ENCODE measurements at places on chromosomes 2 and 18.

DNA sequence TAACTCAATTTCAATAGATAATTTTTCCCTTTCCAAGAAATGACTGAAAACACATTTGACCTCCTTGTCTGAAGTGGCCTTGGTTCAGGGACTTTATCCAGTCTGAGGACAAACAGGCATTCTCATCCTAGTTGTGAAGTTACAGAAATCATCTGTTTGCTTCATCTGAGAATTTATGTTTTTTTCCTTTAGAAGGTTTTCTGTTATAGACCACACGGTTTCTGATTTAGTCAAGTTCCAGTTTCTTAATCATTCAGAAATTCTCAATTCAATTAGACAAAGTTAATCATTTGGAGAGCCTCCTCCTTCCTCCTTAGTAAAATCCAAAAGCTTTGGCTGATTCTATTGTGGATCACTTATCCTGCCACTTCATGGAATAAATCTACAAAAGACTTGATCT, 60.9 kb downstream of the ICOS start:
- no peak for DNase-seq

- DNase-seq, result no peak
These were observed 409.8 kb downstream of the GPD2 start for GRCh38 chr2:156845806-156846558.

DNA sequence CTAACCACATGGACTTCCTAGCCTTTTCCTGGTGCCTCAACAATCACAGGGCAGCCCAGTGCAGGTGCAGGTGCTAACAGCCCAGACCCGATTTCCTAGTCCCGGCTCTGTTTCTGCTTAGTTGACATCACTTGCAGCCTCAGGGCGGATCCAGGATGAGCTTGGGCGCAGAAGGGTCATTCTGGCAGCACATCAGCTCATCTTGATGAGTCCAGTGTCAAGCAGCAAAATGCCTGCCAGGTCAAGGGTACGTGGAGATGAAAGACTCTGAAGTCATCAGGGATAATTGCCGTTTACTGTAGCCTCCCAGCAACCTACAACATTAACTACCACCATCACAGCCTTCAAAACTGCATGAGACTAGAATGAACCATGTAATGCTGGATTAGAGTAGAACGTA, 39.4 kb upstream of the EFHD1 start:
- no peak for DNase-seq

GRCh38 chr2:201448061-201448460, 3.2 kb downstream of the TRAK2 start:
- no peak for DNase-seq

DNA sequence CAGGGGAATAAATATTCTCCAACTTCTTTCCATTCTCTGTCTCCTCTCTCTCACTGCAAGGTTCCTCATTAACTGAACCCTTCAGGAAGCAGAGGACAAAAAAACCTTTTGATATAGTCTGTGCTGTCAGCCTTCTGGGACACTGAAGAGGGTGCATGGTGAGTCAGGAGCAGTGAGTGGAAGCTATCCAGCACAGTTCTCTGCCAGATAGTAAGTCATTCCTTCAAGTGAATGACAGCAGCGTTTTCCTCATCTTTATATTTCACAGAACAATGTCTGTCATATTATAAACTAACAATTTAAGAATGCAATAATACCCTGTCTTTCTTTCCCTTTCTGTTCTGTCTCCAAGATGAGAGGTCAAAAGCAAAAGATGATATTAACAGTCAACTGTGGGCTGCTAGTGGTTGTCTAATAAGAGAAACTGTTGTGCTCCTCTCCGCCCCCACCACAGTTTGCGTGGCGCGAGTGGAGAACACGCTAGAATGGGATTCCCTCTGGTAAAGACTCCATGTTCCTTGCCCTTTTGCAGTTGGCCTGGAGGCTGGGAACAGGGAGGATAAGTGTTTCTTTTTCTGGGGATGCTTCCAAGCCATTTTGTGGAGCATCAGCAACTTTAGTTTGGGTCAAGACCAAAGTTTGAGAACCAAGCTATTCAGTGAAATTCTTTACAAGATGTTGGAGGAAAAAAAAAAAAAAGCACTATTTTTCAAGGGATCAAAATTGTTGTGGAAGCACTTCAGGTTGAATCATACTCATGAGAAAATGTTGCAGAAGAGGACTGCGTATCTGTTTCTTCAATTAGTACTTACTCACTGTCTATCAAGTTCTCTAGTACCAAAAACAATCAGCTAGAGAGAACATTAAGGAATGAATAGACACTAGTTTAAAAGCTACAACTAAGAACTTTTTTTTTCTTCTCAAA, 430.2 kb downstream of the SETBP1 start:
- DNase-seq, result no peak

GRCh38 chr2:98294711-98295110, 51.5 kb upstream of the CNGA3 start:
- no peak for DNase-seq

DNA sequence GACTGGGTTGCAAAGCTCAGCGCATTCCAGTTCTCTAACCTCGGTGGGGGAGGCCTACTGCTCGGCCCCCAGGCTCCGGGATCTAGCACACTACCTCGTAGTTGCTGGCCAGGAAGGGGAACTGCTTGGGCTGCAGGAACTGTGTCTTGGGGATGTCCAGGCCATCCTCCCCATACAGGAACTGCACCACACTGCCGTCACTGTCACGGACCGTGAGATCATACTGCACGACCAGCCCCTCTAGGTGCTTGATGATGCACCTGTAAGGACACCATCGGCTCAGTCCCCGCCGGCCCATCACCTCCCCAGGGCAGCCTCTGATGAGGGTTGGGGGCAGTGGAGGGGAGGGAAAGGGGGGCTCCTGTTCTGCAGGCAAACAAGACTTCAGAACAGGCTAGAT, 61.6 kb downstream of the POLR1A start:
- DNase-seq, result no peak

GRCh38 chr2:48221846-48222516, 308.0 kb upstream of the STON1 start:
- DNase-seq, result no peak

- no peak for DNase-seq
These were observed 4.2 kb upstream of the NOSTRIN start for GRCh38 chr2:168798076-168798887.

All from CD4-positive, alpha-beta T cell treated with Interleukin-4 for 4 hours (primary cell).